ENCODE measurements at places on chromosomes 4 and X.

DNA sequence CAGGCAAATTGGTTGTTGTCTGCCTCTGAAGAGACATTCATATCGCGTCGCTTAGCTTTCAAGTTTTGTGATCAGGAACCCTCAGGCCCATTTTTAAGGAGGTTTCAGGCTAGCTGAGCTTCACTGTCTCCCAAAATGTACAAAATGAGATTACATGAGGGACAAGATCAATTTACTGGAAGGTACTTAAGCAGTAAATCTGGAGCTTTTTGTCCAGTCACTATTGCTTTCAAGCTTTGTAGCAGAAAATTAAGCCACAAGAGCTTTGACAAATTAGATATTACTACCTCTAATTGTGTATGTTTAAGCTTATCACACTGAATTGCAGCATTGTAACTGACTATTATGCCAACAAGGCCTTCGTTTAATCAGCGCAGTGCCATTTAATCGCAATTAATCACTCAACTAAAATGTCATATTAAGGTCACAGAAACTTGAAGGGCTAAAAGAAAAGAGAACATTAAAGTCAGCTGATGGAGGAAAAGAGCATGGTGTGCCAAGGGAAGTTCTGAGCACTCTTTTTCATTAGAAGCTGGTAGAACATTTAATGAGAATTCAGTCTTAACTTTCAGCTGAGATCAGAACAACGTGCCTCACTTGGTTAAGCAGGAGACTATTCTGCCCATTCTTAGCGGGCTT, 353.0 kb downstream of the FBXO8 start:
- DNase-seq, result no peak

DNA sequence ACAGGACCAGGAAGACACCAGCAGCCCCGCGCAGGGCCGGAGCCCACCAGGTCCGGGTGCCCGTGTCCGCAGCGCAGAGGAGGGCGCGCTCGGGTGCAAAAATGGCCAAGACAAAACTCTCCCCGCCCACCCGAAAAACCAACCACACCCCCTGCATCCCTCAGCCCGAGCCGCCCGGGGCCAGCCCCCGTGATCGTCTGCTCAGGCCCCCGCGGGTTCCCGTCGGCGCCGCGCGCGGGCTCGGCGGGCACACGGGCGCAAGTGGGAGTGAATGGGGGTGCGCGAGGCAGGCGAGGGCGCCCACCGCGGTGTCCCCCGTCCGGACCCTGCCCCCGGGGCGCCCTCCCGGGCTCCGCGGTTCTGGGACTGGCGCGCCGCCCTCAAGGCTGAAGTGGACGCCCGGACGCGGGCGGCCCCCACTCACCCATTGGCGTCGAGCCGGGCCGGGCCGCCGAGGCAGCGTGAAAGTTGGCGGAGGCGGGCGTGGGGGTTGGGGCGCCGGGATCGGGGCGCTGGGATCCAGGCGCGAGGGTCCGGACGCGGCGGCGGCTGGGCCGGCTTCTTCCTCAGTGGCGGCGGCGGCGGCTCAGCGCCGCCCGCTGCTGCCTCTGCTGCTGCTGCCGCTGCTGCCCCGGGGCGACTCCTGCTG, 393 bp downstream of the SH3KBP1 start:
- DNase-seq, result peak; percentile 37

DNA sequence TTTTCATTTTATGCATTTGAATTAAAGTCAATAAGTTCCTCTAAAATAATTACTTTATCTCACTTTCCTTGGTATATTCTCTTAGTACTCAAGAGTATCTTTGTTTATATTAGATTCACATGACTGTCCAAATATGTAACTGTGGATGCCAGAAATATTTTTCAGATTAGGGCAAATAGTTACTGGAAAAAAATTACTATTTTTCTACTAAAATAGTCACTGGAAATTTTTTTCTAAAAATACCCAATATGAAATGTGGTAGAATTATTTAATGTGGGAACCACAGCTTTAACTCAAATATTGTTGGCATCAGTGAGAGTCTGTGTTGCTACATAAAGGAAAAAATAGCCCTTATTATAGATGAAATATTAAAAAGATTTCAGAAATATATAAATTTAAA, 70.4 kb upstream of the NMU start:
- no peak for DNase-seq

DNA sequence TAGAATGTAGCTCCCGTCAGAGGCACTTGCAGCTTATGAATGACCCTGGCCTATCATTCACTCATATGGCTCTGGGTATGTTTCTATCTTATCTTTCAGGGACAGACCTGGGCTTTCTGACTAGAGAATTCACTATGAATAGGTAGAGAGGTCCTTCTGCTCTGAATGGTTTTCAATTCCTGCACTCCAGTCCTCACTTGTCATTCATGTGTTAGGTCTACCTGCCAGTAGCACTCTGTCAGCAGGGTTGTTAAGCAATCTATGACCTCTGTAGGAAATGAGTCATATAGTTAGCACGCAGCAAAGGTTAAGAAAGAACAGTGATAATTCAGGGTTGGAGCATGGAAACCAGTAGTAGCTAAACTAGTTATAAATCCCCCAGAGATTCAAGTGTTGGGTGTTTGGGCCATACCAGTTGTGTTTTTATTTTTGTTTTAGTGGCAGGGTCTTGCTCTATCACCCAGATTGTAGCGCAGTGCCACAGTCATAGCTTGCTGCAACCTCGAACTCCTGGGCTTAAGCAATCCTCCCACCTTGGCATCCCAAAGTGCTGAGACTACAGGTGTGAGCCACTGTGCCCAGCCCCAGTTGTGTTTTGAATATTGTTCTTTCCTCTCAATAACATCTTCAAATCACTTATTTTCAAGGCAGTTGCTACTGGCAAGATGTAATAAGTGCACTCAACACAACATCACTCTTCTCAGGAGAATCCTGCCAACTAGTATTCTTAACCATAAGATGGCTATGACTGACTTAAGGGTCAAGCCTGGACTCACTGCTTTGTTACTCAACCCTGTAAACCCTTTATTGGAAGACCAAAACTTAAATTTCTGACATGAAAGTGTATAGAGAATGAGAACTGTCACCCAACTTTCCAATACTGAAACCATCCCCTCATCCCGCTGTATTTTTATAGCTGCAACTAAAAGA, 25.1 kb downstream of the ARL13A start:
- no peak for DNase-seq

- DNase-seq, result no peak
These were observed 592.5 kb downstream of the PCDH18 start for GRCh38 chr4:136939781-136940180.

DNA sequence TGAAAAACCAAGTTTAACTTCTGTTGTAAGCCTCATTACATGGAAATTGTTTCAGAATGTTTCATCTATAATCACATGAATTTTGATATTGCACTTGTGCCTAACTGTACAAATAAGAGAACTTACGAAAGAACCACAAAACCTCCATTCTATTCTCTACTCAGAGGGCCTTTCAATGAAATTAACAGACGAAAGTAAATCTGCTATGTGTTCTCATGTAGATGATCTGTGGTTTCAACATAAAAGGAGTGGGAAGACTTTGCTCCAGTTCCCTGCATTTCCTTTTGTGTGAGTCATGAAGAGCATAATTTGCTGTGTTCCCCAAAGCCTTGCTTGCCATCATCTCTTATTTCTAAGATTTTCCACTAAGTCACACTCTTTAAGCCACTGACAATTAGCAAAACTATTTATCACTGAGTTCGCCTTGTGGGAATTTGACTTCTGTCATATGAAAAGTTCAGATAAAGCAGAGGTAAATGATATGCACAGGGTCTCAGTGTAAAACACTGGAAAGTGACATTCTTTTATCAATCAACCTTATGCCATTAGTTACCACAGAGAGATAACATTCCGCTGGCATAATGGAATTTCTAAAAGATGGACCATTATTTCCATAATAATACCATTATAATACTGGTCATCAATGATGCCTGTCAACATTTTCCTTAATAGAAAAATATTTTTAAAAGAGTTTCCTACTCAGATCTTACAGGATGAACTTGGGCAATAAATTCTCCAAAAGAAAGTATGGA, 329.8 kb downstream of the NR3C2 start:
- peak; percentile 63 for DNase-seq

GRCh38 chr4:113561092-113561491, 200.4 kb downstream of the CAMK2D start:
- no peak for DNase-seq

GRCh38 chr4:153114771-153115321, 89.4 kb upstream of the TRIM2 start:
- DNase-seq, result no peak

DNA sequence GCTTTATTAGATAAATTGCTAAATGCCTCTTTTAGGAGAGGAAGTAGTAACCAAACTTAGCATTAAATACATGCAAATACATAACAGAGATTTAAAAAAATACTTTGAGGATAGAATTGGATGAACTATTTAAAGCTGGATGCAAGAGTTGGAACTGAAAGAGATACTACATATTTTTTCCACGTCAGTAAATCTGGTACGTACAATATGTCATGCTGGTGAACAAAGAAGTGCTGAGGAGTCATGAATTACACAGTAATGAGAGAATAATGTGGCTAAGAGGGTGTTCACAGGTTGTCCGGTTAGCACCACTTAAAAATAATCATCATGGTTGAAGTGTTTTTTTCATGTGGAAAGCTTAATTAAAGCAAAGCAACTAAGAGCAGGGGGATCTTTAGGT, 184.1 kb upstream of the FRMPD4 start:
- DNase-seq, result no peak
